ENCODE measurements at places on chromosomes 12 and 14.
A peak's percentile ranks its signal among the peaks of the same experiment; 100 is the strongest.

- DNase-seq, result peak; percentile 59
These were observed 40.0 kb upstream of the ST8SIA1 start for GRCh38 chr12:22374508-22374907.

DNA sequence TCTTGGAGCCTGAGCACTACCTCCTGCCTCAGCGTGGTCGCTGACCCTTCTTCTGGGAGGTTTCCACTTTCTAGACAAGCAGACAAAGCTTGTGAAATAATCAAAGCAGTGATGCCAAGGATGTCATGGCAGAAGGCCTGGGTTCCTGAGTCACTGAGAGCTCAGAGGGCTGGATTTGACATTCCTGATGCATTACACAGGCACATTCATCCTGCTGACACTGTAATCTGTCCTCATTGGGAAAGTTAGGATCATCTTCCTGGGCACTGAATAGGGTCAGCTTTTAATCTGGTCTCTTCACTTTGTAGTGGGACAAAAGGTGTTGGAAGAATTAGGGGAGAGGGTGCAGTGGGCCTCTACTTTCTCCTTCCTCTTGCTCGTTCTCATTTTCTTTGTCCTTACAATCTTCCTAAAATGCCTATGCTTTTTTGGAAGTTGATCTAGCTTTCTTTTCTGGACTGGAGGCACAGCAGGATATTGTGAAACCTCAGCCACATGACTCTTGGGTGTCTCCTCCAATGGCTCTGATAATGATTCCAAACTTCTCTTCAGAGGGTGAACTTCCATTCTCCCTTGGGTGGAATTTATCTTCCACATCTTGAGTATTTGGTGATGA, 29.6 kb downstream of the EEA1 start:
- peak; percentile 37 for DNase-seq

- no peak for DNase-seq
These were observed 732 bp downstream of the ZNF664 start for GRCh38 chr12:123973552-123974341.

GRCh38 chr12:127381043-127381668, 885.8 kb upstream of the TMEM132C start:
- no peak for DNase-seq

DNA sequence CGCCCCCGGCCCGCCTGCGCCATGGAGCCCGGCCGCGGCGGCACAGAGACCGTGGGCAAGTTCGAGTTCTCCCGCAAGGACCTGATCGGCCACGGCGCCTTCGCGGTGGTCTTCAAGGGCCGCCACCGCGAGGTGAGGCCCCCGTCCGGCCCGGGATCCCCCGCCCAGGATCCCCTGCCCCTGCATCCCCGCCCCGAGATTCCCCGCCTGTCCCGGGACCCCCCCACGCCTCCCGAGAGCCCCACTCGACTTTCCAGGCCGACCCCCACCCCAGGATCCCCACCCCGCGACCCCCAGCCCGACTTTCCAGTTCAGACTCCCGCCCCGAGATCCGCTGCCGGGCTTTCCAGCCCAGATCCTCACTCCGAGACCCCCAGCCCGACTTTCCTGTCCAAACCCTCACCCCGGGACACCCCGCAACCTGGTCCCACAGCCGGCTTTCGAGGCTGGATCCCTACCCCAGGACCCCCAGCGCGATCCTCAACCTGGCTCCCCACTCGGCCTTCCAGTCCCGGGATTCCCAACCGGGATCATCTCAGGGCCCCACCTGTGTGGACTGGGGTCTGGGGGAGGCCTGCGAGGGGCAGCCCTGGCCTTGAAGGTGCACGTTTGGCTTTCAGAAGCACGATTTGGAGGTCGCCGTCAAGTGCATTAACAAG, 688 bp downstream of the ULK1 start:
- no peak for DNase-seq

All from inflammatory macrophage treated with lipopolysaccharide for 1 hour (primary cell).